ENCODE measurements at places on chromosomes 16 and 17.

DNA sequence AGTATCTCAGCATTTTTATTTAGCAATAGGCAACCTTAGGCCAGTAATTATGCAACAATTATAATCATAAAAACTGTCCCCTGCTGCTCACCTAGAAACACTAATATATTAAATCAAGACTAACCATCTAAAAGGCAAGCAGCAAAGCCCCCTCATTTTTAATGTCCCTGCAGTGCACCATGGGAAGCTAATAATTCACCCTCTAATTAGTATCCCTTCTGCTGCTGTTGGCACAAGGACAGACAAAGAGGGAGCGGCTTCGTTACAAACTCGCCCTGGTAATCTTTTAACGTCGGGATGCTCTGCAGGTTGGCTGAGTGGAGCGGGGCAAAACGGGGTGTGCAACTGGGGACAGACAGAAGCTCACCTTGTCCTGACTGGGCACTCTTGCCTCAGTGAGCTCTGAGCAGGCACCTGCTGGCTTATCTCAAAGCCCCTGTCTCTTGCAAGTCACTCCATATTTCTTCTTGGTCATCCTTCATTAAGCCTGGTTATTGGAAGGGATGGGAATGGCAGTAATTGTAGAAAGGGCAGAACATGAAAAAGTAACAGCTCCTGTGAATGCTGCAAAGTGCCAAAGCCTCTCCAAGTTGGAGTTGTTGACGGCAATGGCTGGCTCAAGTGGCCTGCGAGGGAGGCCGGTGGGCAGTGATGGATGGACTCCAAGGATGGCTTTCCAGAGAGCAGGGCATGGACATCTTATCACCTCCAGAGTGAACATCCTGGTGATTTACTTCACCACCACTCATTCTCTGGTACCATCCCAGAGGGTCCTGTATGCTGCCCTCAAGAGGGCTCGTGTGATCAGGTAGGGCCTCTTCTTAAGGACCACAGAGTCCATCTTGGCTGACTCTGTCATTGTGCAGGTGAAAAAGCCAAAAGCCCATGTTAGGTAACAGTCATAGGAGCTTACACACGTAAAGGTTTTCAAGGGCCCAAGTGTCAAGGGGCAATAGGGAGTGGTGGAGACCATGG lies 219.6 kb upstream of the N4BP1 start:
- no peak for DNase-seq

DNA sequence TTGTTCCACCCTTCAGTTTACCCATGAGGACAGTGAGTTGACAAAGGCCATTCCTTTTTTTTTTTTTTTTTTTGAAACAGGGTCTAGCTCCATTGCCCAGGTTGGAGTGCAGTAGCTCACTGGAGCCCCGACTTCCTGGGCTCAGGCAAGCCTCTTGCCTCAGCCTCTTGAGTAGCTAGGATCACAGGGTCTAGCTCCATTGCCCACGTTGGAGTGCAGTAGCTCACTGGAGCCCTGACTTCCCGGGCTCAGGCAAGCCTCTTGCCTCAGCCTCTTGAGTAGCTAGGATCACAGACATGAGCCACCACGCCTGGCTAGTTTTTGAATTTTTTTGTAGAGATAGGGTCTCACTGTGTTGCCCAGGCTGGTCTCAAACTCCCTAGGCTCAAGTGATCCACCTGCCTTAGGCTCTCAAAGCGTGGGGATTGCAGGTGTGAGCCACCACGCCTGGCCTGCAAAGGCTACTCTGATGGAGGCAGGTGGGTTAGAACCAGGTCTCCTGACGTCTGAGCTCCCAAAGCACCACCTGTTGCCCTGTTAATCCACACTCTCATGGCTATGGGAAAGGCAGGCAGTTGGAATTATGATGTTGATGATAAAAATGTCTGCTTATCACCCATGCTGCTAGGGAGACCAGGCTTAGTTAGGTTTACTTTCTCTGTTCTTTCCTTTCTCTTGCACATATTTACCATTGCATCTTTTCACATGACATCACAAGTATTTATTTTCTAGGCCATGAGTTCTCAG lies 65.2 kb downstream of the KSR1 start:
- no peak for DNase-seq

- DNase-seq = no peak
These were observed at the start of gene SLFN12 for GRCh38 chr17:35432176-35433074. SLFN12 (minus strand) TSS chr17:35432500; CDS start chr17:35423028, 9,472 bp downstream.

DNA sequence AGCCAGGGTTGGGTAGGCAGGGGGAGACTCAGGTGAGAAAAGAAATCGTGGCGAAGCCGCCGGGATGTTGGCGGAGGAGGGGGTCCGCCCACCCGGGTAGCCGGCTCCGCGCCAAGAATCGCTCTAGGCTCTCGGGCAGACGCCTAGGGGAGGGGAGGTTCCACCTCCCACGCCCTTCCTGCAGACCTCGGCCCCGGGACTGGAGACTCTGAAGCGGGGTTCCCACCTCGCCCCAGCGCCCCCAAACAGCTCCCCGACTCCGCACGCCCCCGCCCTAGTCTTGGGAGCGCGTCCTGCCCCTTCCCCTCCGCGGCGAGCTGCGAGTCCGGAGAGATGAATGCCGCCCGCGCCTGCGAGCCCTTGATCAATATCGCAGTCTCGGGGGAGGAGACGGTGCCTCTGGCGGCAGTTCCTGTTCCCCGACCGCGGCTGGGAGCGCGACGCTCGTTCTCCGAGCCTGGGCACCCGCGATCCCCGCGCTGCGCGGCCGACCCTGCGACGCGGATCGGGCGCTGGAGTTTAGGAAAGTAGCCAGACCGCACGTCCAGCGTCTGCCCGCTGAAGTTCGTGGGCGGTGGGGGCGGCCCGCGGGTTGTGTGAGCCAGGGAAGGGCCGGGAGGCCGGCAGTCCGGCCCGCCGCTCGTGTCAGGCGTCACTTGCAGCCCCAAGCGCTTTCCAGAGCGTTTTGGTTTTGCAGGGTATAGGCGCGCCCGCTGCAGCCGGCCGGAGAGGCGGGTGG lies 790 bp downstream of the CRHR1 start:
- DNase-seq = no peak

GRCh38 chr17:38322156-38322779 lies 21.5 kb downstream of the GPR179 start:
- DNase-seq = no peak

- no peak for DNase-seq
These were observed 119.5 kb downstream of the PMP22 start for GRCh38 chr17:15145621-15146020.

DNA sequence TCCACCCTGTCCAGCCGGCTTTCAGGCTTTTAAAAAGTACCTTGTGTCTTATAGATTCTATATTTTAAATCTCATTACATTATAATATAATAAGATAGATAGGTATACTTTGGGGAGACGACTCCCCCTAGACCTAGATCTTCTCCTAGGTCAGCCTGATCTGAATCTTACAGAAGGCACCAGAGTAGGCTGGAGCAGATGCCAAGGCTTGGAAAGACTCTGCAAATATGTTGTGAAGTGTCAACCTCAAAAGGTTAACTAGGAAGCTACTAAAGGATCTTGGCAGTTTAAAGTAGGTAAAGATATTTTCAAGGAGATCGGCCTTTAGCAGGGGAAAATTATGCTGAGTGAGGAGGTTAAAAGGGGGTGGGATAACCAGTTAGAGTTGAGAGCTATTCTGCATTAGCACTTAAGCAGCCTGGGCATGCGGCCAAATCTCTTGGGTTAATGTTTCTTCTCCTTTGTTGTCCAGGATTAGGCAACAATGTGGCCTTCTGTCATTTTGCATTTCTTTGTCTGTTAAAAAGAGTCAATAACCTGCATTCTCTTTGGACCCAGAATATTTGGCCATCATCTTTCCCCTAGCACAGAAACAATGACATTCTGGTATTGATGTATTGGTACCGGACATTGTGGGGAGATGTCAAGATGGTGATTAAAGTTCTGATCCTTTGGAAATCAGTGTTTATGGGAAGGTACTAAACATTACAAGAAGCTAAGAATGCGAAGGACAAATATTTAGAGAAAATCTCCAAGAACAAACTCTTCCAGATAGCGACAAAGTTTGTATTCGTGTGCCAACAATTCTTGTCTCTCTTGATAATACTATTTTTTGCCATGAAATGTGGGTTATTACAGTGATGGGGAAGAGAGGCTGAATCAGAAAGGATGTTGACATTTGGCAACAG lies 51.2 kb upstream of the DHX40 start:
- peak; percentile 85 for DNase-seq

DNA sequence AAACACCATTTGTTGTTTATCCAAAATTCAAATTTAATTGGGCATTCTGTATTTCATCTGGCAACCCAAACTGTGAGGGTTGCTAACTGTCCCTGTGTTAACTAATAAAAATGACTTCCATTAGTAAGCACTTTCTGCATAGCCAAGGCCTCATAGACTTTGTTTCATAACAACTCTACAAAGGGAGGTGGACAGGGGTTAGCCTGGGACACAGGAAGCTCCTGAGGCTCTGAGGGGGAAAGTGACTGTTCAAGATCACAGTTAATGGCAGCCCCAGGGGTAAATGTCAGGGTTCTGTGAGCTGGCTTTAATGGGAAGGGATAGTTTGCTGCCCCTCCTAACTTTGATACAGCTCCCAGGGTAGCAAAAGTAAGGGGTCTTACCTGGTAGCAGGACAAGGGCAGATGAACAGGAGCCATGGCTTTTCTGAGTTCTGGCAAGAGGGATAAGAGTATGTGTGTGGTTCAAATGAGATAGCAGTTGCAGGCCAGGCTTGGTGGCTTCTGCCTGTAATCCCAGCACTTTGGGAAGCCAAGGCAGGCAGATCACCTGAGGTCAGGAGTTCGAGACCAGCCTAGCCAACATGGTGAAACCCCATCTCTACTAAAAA lies 2.2 kb downstream of the HEATR9 start:
- DNase-seq = no peak

GRCh38 chr17:58192612-58193011 lies at the start of gene EPX:
EPX (plus strand) TSS chr17:58192726; CDS start chr17:58192847, 121 bp downstream.
- DNase-seq = no peak

DNA sequence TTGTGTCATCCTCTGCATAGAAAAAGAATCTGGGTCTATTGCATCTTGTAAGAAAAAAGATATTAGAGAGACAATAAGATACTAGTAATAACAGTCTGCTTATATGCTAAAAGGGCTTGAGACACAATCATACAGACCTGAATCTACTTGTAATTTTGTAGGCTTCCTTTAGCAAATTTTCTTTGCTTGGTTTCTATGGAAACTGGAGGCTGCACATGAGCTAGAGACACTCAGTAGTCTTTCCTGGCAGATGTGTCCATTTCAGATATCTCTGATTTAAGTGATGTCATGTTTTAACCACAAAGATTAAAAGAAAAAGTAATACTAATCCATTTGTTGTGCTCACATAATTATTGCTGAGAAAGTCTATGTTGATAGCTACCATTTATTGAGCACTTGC lies 123.9 kb upstream of the GNAO1 start:
- DNase-seq = no peak

GRCh38 chr16:73083271-73083670 lies 35.3 kb upstream of the ZFHX3 start:
- DNase-seq = no peak

- no peak for DNase-seq
These were observed 7.6 kb downstream of the SLFN12L start for GRCh38 chr17:35529866-35530265.

GRCh38 chr17:58170622-58171021 lies 3.8 kb downstream of the OR4D2 start:
- no peak for DNase-seq

DNA sequence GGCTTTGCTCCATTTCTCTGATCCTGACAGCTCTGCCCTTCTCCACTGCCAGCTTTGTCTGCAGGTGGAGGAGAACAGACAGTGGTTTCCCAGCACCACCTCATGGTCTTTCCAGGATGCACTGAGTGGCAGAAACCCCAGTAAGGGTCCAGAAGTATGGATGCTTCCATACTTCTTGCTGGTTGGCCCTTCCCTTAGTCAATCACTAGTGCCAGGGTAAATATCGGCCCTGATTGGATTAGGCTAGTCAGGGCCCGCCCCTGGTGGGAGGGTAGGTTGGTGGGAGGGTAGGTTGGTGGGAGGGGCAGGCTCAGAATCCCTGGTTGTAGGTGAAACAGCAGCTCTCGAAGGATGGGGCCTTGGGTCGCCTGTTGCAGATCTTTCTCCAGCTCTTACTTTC lies 10.2 kb downstream of the RNF213 start:
- no peak for DNase-seq

DNA sequence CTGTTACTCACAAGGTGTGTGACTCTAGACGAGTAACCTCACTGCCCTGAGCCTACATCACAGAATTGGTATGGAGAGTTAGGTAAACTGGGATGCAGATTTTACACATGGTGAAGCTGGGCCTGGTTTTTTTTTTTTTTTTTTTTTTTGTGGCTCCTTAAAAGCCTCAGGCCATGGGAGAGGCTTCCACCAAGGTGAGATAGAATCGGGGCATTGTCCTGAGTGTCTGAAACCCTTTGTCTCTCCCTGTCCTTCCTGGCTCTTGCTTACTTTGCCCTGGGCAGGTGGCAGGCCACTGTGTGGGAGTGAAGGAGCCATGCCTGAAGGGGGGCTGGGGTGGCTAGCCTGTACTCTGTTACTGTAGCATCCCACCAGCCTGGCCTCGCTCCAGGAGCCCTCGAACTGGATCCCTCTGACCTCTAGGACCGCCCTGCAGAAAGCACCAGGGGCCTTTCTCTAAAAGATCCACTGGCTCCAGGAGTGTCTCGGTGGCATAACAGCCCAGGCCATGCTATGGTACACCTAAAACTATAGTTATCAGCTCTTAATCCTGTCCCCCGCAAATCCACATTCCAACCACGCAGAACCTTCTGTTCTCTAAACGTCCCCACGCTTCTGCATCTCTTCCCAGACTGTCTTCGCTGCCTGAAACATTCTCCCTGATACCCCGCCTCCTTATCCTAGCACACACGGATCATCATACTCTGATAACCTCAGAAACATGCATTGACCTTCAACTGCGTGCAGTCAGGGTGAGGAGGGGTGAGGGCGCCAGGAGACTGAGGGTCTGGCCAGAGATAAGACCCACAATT lies 1.7 kb upstream of the SLC13A2 start:
- DNase-seq = no peak

DNA sequence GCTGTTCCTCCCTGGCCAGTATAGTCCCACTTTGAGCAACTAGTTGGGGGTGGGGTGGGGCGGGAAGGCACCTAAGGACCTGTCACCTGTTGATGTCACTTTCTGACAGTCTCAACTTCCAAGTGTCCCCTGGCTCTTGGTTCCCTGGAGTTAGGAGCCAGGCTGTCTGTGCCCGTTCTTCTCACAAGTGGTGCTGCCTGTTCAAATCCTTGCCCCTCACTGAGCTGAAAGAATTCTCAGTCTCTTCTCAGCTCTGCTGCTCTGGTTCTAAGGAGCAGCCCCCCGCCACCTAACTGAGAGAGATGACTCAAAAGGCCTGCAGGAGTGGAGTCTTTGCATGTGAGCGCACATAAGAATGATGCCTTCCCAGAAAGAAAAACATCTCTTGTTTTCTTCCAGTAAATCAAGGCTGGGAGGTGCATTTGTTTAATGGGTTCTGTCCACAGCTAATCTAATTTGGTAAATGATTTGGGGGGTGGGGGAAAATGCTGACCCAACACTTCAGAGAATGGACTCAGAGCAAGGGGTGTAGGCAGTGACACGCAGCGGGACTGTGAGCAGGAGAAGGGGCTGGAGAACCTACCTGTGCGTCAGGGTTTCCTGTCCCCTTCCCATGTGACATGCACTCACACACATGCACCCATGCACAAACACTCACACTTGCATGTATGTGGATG lies 78.2 kb upstream of the NLRP1 start:
- no peak for DNase-seq

Data from NCI-H2029 treated with DMSO at 0.1 percent for 48 hours (cell line).